ENCODE measurements at places on chromosomes 3 and 15.

DNA sequence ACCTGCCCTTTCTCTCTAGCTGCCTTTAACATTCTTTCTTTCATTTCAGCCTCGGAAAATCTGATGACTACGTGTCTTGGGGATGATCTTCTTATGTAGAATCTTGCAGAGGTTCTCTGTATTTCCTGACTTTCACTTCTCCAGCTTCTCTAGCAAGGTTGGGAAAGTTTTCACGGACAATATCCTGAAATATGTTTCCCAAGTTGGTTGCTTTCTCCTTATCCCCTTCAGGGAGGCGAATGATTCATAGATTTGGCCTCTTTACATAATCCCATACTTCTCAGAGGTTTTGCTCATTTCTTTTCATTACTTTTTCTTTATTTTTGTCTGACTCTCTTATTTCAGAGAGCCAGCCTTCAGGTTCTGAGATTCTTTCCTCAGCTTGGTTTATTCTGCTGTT is 62.1 kb upstream of the CCDC54 start:
- DNase-seq = no peak

DNA sequence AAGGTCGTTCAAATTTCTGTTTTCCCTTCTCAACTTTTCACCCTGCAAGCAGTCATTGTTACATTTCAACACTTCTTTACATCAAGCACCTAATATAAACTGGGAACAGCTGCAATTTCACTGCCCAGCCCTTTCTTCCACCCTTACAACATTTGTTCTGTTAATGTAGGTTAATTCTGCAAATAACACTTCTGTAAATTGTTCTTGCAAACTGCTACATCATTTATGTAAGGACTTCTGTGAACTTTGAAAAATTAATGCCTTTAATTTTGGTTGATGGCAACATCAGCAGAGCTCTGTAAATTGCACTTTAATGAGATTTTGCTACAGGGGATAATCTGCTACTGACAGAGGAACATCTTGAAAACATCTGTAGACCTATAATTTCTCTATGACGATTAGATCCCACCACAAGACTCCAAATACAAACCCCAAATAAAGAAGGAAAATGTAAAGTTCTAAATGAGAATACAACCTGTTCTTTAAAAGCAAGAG is 93.5 kb downstream of the ZIC4 start:
- no peak for DNase-seq

DNA sequence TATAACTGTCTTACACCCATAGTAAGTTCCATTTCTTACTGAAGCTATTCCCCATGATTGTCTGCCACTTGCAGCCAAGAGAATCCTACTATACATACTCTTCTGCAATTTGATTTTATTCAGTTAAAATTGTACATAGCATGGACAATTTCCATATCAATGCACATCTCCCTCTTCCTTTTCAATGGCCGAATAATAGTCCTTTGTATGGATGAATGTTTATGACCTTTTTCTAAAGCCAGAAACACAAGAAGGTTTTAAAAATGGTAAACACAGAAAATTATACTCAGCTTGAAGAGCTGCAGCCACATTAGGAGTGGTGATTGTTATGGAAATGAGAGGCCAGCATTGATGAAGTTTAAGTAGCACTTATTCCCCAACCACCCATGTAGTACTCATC is 8.5 kb upstream of the ERC2 start:
- no peak for DNase-seq

DNA sequence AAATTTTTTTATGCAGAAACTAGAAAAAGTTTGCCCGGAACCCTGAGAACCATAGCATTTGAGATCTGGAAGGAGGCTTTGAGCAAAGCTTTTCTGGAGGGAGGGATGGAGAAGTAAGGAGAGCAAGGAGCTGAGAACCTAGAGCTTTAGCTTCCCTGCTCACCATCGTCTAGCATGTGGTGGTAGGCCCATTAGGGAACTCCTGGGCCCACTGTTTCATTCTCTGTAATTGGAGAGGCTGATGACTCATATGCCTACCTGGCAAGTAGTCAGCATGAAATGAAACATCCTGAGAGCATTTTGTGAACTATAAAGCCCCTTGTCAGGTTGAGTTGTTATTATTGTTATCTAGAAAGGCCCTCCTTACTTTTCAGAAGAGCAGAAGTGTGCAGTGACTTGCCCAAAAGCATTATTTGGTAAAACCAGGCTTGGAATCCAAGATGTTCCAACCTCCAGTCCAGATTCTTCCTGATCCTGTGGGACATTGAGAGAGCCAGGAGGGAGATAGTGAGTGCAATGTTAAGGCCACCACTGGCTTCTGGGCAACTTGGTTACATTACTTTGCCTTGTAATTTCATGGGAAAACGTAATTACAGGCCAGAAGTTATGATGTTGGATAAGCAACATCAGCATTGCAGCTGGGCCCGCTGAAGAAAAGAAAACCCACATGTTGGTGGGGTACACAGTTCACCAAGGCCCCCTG is 104.5 kb upstream of the BFSP2 start:
- DNase-seq = no peak

DNA sequence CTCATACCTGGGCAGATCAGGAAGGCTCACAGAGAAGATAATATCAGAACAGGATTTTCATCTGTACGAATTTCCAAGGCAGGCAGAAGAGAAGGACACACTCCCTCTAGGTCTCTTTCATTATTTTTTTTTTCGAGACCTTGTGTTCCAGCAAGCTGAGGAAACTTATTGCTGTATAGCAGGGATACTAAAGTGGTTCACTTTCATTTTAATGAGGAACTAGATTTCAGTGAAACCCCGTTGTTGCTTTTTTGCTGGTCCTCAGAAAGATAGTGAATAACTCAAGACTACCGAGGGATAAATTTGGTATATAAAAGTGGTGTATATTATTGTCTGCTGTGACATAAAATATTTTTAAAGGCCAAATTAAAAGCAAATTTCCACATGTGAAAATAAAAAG is 24.6 kb downstream of the MEIS2 start:
- DNase-seq = no peak

- DNase-seq = no peak
These were observed 93.0 kb downstream of the SNRK start for GRCh38 chr3:43379343-43379742.

DNA sequence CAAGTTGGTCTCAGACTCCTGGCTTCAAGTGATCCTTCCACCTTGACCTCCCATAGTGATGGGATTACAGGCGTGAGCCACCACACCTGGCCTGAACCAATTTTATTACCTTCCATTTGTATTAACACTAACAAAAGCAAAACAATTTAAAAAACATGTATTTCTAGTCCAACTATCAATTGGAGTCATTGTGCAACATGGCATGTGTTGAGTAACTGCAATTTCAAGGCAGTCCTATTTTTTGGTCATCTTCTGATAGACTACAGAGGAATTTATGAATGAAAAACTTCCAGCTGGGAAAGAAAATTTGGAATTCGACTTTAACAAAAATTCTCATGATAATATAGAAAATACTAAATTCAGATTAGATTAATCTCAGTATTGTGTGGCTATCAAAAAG is 16.8 kb downstream of the SPTSSB start:
- no peak for DNase-seq

DNA sequence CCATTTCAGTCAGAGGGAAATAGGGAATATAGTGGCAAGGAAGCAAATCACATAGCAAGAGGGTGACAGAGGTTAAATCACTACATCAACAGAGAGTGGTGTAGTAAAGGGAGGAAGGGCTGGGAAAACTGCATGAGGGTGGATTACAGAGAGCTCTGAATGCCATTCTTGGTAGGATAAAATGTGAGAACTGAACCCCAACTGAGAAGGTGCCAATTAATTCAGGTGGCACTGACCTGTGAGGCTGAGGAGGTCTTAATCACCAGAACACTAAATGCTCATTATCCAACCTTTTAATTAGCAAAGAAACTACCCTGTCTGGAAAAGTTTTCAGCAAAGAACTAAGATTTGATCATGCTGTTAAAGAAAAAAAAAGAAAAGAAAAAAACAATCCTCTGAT is 202.7 kb downstream of the LRRN1 start:
- DNase-seq = no peak

DNA sequence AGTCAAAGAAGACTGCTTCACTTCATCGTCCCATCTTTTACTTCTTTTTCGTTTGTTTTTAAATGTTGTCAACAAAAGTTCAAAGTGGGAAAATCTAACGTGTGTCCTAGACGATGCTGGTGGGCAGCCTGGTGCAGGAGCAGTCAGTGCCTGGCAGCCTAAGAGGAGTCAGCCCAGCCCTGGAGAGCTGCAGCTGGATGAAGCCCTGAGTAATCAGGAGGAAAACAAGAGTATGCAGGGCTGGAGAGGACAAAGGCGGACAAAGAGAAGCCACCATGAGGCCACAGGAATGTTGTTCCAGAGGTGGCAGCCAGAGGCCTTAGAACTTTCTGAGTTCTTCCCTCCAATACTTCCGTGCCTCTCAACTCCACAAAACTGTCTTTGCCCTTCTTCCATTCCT is 5.7 kb downstream of the ADAMTS17 start:
- no peak for DNase-seq

- DNase-seq = no peak
These were observed 48.8 kb upstream of the HEG1 start for GRCh38 chr3:125104639-125105038.

GRCh38 chr3:189316296-189317019 is 144.7 kb downstream of the TPRG1 start:
- DNase-seq = no peak

DNA sequence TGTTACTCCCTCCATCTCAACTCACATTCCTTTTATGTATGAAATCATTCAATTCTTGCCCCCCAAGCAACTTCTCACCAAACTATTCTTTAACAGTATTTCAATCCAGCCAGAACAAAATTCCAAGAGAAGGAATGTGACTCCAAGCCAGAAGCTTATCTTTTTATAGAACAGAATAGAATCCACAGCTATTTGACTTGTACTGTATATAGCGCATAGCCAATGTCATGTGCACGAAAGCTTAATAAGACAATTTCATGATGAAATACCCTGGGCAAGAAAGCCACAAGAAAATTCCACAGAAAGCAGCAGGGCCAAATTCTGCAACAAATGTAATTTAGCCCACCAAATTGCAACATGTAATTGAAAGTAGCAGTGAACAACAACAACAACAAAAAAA is 127.6 kb upstream of the UBE2E2 start:
- no peak for DNase-seq

GRCh38 chr15:70200511-70201424 is 103.1 kb upstream of the TLE3 start:
- no peak for DNase-seq

GRCh38 chr3:64440498-64440897 is 215.2 kb upstream of the PRICKLE2 start:
- DNase-seq = no peak

DNA sequence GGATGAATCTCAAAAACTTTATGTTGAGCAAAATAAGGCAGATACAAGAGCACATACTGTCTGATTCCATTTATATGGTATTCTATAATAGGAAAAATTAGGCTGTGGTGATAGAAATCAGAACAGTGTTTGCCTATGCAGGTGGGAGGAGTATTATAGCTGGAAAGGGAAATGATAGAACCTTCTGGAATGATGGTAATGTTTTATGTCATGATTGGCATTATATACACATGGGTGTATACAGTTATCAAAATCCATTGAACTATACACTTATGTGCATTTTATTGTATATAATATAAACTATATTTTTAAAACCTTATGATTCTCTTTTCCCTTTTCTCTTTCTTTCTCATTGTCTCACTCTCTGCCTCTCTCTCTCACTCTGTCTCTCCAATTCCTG is 156.1 kb downstream of the THSD4 start:
- DNase-seq = no peak

DNA sequence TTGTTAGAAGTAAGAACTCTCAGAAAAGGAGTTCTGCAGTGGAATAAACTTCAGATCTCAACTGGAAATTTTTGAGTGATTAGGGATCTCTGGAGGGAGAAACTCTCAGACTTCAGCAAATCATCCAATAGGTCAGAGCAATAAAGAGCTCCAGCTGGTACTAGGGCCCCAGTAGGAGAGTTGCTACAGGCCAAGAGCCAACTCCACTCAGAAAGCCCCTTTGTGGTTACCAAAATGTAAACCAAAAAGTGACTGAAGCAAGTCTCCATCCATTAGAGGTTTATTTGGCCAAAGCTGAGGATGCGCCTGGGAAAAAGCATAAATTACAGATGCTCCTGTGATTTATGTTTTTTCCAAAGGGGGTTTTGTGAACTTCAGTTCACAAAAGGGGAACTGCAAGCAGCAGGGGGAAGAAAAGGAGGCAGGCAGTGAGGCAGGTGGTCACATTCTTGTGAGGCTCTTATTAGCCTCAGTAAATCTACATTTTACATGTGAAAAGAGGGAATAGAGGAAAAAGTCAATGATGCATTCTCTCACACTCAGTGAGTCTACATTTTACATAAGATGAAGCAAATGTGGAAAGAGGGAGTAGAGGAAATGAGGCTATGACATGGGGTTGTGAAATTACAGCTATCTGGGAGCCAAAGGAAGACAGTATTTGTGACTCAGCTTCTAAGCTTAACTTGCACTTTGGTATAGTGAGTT is 92.4 kb upstream of the DAZL start:
- no peak for DNase-seq

DNA sequence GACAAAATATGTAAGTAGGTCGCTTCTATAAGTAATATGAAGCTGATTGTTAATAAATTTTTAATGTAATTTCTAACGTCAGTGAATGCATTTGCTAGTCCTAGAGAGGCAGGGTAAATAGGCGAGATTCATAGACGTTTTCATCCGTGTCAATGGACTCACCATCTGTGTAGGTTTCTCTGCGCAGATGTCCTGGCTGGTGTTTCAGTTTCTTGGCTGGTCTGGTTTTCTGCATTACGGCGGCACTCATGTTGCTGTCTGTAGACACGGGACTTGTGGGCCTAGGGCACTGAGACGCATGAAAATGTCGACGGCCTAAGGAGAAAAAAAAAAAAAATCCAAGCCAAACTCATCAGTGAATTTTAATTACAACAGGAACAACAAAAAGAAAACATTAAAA is 1153.3 kb downstream of the ROBO1 start:
- no peak for DNase-seq

- DNase-seq = no peak
These were observed 49.9 kb downstream of the BTD start for GRCh38 chr3:15651396-15651795.

DNA sequence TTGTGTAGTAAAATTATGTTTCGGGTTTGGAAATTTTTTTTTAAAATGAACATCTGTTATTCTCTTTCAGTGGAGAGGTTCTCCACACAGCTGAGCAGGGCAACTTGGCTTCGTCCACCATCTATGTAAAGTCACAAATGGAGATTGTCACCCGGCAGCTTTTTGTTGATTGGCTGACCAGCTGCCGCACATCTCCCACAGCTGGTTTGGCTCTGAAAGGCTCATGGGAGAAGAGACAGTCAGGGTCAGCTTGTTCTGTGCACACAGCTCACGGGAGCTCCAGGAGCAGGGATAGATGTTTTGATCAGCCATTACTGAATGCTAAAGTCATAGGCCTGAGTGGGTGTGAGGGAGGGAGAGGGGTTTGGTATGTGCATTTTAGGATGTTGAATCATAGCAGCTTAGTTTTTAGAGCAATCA is 12.9 kb upstream of the CCDC80 start:
- DNase-seq = no peak

GRCh38 chr15:77525400-77525811 is 104.7 kb downstream of the HMG20A start:
- DNase-seq = no peak

GRCh38 chr3:184604615-184605290 is 43.2 kb downstream of the EPHB3 start:
- peak; percentile 43 for DNase-seq

Data from hindlimb muscle (tissue), 1 donor.